Cortex of kidney (tissue), 1 donor: ENCODE measurements at places on chromosomes 13 and 19.

DNA sequence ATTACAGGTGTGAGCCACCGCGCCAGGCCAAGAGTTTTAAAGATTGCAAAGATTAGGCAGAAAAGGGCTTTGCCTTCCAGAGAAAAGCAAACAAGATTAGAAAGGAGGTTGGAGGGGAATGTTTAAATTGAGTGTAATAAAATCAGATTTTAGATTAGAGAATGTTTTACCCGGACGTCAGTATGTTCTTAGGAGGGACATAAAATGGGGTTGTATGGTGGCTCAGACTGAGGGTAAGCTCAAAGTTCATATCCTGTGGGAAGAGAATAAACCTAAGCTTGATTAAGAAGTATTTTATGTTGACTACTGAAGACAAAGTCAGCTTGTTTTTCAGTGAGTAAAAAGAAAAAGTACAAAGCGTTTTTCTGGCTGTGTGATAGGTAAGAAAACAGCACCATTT lies 34.1 kb upstream of the ZNF681 start:
- no peak for DNase-seq

DNA sequence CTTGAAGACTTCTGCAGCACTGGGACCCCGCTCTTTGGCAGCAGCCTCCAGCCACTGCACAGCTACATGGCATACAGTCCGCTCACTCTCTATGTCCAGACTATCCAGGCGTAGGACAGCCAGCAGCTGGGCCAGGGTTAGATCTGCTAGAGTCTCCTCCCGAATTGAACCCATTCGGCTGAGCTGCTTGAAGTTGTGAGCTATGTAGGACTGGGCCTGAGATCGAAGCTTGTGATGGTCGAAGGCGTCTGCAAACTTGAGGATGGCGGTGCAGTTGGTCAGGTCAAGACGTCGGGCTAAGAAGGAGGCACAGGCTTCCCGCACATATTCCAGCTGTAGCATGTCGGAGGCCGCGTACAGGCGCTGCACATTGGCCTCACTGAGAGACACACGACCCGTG lies 900 bp downstream of the KBTBD7 start:
- no peak for DNase-seq

DNA sequence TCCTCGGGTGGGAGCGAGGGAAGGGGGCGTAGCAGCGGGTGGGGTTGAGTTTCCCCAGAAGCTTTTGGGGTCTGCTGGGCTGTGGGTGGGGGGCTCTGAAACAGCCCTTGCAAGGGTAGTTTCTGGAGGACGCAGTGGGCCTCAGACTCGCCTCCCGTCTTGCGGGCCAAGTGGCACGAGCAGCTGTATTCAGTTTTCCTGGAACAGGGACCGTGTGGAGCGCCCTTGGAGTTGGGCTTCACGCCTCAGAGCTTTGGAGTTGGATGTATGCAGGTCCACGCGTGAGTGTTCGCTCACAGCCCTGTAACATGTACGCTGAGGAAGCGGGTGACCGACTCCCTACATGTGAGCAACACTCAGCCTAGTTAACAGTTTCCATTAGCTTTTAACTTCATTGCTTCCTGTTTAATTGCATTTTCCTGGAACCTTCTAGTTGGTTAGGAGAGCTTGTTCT lies 603 bp downstream of the TM9SF2 start:
- no peak for DNase-seq

GRCh38 chr13:90622541-90622940 lies 724.9 kb upstream of the MIR17HG start:
- no peak for DNase-seq

- DNase-seq, result no peak
Measured at GRCh38 chr13:43401361-43401760, 378.0 kb downstream of the DNAJC15 start.

GRCh38 chr13:95896301-95896700 lies 156.9 kb downstream of the UGGT2 start:
- DNase-seq, result no peak

DNA sequence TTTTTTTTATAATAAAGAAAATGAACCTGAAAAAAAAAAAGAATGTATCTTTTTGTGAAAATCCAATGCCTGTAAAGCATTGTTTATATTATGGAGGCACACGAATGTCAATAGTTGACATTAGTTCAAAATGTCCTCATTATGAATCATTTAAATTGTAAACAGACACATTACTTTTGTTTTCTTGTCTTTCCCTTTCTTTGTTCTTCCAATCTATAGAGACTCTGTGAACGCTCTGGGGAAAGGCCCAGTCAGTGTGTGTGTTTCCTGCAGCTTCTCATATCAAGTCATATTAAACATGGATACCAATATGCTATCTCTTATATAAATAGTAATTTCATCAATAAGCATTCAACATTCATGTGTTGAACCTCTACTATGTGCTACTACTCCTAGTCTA lies 193.1 kb downstream of the KCTD12 start:
- DNase-seq, result no peak

DNA sequence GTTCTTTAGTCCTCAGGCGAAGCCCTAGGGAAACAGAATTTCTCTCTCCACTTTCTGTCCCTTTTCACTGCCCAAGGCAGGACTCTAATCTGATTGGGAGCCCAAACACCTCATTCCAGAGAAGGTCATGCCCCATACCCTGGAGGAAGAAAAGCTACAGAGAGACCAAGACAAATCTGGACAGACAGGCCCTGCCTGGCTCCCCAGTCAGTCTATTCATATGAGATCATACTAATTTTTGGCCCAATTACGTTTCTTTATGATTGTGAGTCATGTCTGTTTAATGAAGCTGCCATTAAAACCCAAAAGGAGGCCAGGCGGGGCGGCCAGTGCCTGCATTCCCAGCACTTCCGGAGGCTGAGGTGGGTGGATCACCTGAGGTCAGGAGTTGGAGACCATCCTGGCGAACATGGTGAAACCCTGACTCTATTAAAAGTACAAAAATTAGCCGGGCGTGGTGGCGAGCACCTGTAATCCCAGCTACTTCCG lies 3.3 kb upstream of the AP3D1 start:
- DNase-seq, result no peak

GRCh38 chr13:96769874-96770273 lies 224.4 kb downstream of the OXGR1 start:
- DNase-seq, result no peak

- DNase-seq, result no peak
Measured at GRCh38 chr19:29673451-29674371, 8.4 kb downstream of the PLEKHF1 start.

GRCh38 chr13:35712907-35713761 lies 236.6 kb upstream of the MAB21L1 start:
- no peak for DNase-seq

GRCh38 chr19:8143041-8143440 lies 6.4 kb downstream of the FBN3 start:
- DNase-seq, result no peak

- no peak for DNase-seq
Measured at GRCh38 chr13:67372868-67373464, 142.8 kb upstream of the PCDH9 start.

DNA sequence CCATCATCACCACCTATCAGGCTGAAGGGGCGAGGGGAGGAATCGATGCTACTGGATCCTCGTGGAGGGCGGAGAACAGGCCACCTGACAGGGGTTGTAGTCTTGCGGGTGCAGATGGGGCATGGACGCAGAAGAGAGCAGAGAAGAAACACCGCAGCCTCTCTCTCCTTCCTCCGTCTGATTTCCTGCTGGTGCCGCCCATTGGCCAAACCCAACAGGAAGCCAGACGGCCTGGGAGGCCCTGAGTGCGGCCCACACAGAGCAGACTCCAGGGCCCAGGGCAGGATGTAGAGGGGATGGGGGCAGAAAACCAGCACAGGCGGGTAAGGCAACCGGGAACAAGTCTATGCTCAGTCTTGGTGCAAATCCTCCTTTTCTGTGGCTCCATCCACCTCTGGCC lies 15.4 kb downstream of the CEBPA start:
- DNase-seq, result no peak

DNA sequence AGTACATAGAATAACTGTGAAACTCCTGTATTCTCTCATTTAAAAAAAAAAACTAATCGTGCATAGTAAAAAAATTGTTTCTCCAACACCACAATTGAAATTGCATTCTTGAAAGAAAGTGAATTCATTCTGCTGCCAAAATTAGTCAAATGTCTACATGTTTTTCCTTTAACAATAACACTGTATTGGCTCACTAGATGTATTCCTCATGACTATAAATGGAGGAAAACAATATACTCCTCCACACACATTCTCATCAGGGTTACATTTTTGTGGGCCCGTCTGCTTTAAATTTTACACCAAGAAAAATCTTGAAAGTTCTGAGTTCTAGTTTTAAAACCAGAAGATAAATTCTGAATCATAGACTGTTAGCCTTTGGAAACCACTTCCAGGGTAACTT lies 233.6 kb downstream of the KLF12 start:
- no peak for DNase-seq

- DNase-seq, result no peak
Measured at GRCh38 chr19:7661744-7662538, 6.9 kb upstream of the RETN start.

GRCh38 chr19:31054430-31054829 lies 294.8 kb downstream of the TSHZ3 start:
- DNase-seq, result no peak

DNA sequence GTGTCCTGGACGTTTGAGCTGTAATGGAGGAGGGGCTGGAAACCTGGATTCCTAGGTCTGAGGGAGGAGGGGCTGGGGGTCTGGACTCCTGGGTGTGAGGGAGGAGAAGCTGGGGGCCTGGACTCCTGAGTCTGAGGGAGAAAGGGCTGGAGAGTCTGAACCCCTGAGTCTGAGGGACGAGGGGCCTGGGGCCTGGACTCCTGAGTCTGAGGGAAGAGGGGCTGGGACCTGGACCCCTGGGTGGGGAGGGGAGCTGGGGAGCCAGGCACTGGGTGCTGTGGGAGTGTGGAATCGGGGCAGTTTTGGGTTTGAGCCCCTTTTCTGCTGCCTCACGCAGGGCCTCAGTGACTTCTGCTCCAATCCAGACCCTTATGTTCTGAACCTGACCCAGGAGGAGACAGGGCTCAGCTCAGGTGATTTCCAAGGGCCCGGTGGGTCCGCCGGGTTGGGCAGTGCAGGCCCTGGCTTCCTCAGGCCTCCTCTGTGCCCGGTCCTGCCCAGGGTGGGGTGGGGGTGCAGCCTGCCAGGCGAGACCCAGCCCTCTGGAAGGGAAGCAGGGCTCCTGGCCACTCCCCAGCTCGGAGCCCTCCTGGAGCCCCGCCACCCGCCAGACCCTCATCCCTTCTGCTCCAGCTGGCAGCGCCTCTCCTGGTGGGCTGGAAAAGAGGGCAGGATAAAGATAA lies 14.4 kb downstream of the TTYH1 start:
- DNase-seq, result no peak

GRCh38 chr19:1616396-1616795 lies 11.1 kb upstream of the UQCR11 start:
- DNase-seq, result no peak

DNA sequence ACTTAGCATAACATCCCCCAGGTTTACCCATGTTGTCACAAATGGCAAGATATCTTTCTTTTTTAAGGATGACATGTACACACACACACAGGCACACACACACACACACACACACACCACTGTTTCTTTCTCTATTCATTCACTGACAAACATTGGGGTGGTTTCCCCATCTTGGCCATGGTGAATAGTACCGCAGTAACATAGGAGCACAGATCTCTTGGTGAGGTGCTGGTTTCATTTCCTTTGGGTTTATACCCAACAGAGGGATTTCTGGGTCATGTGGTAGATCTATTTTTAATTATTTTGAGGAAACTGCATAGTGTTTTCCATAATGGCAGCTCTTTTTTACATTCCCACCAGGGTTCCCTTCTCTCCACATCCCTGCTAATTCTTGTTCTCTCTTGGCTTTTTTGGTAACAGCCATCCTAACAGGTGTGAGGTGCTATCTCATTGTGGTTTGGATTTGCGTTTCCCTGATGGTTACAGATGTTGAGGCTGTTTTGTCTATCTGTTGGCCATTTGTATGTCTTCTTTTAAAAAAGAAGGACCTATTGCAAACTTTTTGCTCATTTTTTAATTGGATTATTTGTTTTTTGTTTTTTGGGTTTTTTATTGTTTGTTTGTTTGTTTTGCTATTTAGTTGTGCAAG lies 251.7 kb upstream of the IRS2 start:
- DNase-seq, result no peak

DNA sequence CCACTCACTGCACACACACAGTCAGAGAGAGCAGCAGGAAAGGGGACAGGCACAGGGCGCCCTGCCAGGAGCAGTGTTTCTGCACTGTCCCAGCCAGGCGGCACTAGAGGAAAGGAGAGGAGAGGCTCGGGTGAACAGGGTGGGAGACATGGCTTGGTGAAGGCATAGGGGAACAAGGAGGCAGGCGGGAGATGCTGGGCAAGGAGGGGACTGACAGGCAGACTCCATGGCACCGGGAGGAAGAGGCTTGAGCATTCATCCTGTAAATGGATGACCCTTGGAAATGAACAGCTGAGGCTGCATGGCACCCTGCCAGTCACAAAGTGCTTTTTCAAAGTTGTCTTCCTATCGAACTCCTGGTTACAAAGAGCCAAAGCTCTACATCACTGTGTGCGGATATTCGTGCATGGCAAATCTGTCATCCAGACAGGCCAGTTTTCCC lies 22.4 kb downstream of the MED26 start:
- DNase-seq, result no peak

- DNase-seq, result no peak
Measured at GRCh38 chr13:70795484-70795883, 687.2 kb upstream of the KLHL1 start.

DNA sequence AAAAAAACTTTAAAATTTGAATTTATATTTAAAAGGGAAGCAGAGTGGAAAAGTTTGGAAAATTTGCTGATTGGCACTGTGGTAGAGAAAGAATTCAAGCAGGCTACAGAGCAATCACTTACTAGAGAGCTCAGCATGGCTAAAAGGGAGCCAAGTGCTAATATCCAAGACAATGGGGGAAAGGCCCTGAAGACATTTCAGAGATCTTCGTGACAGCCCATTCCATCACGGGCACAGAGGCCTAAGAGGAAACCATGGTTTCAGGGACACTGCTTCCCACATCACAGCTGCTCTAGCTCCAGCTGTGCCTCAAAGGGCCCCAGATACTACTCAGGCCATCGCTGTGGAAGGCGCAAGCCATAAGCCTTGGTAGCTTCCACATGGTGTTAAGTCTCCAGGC lies 73.7 kb downstream of the SGCG start:
- DNase-seq, result no peak

- DNase-seq, result no peak
Measured at GRCh38 chr19:55248704-55249103, 10.1 kb downstream of the PPP6R1 start.

GRCh38 chr13:110759710-110760109 lies 46.2 kb downstream of the ING1 start:
- no peak for DNase-seq

- DNase-seq, result no peak
Measured at GRCh38 chr19:29704562-29705558, 10.2 kb downstream of the C19orf12 start.

DNA sequence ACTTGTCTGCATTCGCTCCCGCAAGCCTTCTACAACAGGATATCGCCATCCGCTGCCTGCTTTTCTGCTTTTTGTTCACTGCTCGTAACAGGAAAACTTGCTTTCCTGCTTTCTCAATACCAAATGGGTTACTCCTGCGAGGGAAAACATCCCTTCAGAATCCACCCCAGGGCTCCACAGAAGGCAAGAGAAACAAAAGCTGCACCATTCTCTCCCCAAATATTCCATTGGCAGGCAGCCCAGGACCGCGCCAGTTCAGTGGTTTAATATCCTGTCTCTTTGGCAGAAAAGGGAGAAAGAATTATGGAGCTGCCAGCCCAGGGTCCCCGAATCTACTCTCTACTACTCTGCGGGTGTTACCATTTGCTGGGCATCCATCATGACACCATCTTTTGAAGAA lies 84.7 kb upstream of the DOCK9 start:
- DNase-seq, result no peak

- no peak for DNase-seq
Measured at GRCh38 chr13:30997697-30998096, 65.2 kb downstream of the TEX26 start.

GRCh38 chr13:42892760-42893159 lies 99.3 kb downstream of the EPSTI1 start:
- no peak for DNase-seq
